Omental fat pad (tissue), 4 donors: ENCODE measurements at places on chromosomes 5 and 9.

DNA sequence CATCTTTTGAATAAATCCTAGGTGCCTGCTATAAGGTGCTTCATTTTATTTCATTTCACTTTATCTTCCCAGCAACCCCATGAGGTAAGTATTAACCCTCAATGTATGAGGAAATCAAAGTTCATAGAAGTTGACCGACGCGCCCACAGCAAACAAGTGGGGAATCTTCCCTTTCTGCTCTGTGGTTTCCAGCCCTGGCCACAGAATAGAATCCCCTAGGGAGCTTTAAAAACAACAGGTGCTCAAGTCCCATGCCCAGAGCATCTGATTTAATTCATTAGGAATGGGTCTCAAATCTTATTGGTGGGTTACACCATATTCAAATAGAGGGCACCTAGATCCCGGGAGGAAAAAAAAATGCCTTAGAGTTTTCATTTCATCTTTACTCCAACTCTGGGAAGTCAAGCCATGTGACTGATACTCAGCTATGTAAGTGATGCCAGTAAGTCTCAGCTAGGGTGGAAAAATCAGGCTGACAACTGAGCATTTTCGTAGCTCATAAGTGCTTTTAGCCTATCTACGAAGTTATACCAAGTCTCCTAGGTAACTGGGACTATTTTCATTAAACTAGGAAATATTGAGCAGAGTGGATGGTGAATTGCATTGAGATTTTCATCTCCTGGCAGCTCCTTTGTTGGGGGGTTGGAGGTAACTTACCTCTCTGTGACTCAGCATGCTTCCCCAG, 353.4 kb upstream of the SLC30A5 start:
- DNase-seq, result no peak

GRCh38 chr5:167614294-167615021, 677.0 kb upstream of the WWC1 start:
- no peak for DNase-seq

GRCh38 chr9:123346026-123346425, 10.0 kb upstream of the CRB2 start:
- DNase-seq, result no peak

GRCh38 chr5:124866355-124867136, 120.1 kb upstream of the ZNF608 start:
- no peak for DNase-seq

- no peak for DNase-seq
Observed at GRCh38 chr5:157342822-157343402, 77.0 kb downstream of the CYFIP2 start.

GRCh38 chr9:127098916-127099553, 23.4 kb downstream of the ANGPTL2 start:
- DNase-seq, result no peak

DNA sequence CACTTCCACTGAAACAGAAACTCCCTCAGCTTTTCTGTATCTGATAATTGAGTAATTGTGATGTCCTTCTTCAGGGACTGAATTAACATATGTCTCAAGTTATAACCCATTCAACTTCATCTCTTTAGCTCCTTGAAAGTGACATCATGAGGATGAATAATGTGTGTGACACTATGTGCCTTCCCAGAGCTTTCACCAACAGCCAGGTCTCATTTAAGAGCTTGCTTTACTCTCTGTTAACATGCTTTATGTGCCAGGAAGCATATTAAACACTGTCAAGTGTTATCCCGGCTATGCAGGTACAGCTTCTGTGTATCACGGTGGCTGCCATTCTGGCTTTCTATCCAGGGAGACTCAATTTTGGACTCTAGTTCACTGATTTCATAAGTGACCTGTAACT, 799.9 kb downstream of the CDH12 start:
- DNase-seq, result no peak

- no peak for DNase-seq
Observed at GRCh38 chr9:108094676-108094993, 605.1 kb upstream of the KLF4 start.

GRCh38 chr5:159156426-159157238, 52.7 kb downstream of the RNF145 start:
- DNase-seq, result no peak

- DNase-seq, result no peak
Observed at GRCh38 chr9:33331377-33331891, 41.1 kb downstream of the NFX1 start.

DNA sequence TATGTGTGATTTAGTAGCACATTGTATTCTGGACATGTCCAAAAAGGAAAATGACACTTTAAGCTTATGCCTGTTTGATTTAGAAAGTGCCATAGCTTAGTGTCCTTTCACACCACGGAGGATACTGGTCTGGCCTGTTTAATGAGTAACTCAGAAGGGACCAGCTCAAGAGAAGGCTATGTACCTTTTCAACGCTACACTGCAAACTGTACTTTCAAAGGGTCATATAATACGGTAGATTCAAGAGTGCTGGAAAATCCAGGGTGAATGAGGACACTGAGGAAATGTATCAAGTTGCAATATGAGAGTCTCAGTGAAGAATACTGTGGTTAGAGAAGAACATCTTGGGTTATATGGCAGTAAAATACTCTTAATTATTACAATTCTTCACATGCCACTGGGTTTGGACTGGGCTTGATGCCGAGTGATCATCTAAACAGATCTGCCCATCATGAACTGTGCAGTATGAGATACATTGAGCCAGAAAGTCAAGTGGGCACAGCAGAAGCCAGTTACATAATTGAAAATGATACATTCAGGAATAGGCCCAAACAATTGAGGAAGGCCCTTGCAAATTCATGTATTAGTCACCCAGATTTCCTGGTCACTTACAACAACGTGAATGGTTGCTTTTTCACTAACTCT, 1211.5 kb upstream of the CDH9 start:
- DNase-seq, result no peak

DNA sequence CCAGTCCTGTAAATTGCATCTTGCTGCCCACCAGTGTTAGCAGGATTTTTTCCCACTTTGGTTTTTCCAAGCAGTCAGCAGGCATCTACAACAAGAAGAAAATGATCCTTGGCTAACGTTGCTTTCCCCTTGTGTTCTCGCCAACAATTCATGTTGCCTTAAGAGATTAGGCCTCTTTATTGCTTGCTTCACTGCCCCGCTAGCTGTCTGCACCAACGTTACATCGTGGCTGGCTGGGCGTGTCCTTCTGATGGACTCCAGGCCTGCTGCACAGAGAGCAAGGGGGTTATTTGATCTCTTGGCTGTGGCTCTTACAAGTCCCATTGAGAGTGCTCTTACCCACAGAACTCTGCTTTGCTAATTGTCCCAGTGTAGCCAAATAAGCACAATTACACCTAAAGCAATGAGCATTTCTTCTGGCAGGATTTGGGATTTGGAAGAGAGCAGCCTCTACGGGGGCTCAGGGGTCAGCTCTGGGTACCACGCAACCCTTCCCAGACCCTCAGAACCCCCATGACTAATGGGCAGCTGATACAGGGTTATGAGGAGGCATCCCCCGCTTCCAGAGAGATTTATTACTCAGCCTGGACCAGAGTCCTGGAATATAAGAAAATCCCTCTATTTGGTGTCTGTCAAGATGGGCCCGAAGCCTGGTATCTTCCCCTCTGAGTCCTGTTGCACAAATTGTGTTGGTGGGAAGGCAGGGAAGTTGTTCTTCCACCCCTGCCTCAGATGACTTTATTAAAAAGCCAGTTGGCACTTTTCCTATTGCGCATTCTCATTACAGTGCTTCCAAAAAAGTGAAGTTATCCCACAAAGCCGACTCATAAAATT, 17.6 kb downstream of the DCANP1 start:
- no peak for DNase-seq

GRCh38 chr9:28909526-28909925, 1336.2 kb upstream of the C9orf72 start:
- no peak for DNase-seq

- DNase-seq, result no peak
Observed at GRCh38 chr5:54595721-54596120, 78.2 kb downstream of the SNX18 start.

DNA sequence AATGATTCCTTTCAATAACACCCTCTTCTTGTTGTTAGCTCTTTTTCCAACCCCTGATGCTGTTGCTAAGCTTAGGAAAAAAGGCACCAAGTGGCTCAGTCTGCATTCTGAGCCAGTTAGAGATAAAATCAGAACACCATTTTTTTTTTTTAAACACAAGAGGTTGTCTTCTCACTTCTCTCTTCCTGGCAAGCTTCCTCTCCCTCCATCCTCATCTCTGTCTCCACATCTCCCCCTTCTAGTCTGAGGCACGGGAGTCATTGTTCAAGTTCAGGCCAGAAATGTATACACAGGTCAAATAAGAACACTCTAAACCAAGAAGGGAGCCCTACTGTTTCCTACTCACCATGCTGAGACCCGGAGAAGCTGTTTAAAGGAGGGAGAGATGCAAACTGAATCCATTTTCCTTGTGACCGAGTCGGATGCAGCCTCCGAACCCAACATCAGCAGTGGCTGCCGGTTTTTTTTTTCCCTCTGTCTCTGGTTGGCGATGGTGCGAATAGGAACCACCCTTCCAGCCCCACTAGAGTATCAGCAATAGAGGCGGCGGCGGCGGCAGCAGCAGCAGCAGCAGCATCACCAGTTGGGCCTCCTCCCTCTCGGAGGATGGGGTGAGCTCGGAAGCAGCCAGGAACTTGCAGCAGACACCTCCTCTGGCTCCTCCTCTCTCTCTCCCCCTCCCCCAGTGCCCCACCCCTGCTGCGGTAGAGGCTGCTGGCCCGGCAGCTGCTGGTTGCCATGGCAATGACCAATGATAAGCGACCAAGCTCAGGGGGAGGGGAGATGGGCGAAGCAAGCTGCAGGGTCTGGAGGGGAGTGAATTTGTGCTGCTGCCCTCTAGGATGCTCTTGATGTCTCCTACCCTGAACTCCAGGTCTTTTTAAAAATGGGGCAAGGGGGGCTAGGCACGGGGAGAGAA, at the start of gene JAKMIP2:
Gene JAKMIP2, minus strand, starts transcription at position 619 of the 919 bp plus-strand sequence. CDS start 110,922 bp downstream, outside the sequence.
- no peak for DNase-seq

DNA sequence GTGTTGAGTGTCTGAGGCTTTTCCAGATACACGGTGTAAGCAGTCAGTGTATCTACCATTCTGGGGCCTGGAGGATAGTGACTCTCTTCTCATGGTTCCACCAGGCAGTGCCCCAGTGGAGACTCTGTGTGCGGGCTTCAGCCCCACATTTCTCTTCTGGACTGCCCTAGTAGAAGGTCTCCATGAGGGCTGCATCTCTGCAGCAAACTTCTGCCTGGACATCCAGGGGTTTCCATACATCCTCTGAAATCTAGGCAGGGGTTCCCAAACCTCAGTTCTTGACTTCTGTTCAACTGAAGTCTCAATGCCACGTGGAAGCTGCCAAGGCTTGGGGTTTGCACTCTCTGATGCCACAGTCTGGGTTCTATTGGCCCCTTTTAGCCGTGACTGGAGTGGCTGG, 256.6 kb upstream of the ITGA1 start:
- DNase-seq, result no peak

- DNase-seq, result no peak
Observed at GRCh38 chr9:3331801-3332200, 194.0 kb downstream of the RFX3 start.

GRCh38 chr9:104905153-104905901, 22.6 kb downstream of the ABCA1 start:
- DNase-seq, result no peak

- DNase-seq, result no peak
Observed at GRCh38 chr9:89747596-89747995, 142.8 kb downstream of the GADD45G start.

DNA sequence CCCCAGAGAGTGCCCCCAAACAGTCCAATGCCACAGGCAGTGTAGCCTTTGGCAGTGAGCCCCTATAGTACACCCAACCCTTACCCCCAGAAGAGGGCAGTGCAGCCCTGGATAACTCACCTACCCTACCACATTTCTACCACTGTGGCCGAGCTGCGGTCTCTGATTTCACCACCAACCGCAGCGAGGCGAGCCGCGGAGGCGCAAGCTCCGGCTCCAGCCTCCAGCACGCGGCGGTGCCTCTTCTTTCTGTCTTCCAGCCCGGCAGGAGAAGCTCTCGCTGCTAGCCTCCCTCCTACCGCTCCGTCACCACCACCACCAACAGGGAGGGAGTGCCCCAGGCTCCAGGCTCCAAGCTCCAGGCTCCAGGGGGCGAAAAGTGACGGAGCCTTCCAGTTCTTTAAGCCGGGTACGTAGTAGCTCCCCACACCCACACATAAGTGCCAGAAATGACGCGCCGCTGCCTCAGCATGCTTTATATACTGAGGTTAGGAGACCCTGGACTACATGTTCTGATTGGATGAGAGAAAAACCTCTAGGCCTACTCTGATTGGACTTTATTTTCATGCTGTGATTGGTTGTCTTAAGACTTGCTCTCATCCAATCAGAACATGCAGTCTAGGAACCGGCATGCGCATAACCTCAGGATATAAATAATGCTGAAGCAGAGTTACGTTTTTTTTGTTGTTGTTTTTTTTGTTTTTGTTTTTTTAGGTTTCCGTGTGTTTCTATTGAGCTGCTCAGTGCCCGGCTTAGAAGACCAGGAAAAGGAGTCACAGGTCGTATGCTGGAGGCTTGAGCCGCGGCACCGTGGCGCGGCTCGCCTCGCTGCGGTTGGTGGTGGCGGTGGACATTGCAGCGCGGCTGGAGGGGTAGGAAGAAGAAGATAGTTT, at the start of gene PCAT7:
Gene PCAT7, plus strand, starts transcription at position 645 of the 893 bp plus-strand sequence.
- DNase-seq, result no peak

- no peak for DNase-seq
Observed at GRCh38 chr5:159833088-159833487, 83.2 kb upstream of the ADRA1B start.

DNA sequence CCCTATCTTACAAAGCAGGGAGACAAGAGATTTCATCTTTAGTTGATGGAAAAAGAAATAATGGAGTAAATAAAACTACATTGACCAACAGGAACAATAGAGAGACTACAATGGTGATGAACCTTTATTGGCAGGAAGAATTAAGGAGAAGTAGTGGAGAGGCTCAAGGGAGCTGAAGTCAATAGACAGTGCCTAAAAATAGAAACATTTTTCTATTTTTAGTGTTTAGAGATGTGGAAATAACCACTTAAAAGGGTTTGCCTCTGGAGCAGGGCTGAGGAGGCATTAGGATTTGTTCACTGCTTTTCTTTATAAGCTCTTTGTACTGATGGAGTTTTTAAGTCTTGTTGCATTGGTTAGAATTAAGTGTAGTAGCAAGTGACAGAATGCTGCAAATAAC, 98.4 kb upstream of the ERCC6L2 start:
- no peak for DNase-seq

GRCh38 chr9:69946800-69947437, 96.7 kb upstream of the MAMDC2 start:
- no peak for DNase-seq

- DNase-seq, result no peak
Observed at GRCh38 chr5:95818181-95819147, 4.1 kb downstream of the GLRX start.

DNA sequence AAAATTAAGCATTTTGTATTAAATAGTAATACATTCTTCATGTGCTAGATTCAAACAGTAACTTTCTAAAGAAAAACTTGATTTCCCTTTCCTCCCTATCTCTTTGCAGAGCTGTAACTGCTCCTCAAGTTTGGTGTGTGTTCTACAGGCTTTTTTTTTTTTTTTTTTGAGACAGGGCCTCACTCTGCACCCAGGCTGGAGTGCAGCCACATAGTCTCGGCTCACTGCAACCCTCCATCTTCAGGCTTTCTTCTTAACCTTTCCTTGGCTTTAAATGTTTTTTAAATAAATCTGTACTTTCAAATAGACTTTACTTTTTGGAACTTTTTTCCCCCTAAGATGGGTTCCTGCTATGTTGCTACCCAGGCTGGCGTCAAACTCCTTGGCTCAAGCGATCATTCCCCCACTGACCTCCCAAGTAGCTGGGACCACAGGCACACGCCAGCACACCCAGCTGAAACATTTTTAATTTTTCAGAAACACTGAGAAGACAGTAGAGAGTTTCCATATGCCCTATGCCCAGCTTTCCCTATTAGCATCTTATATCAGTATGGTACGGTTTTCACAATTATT, 9.1 kb downstream of the NDFIP1 start:
- DNase-seq, result no peak
